GM12891 (cell line): ENCODE measurements at places on chromosomes 13 and 19.

DNA sequence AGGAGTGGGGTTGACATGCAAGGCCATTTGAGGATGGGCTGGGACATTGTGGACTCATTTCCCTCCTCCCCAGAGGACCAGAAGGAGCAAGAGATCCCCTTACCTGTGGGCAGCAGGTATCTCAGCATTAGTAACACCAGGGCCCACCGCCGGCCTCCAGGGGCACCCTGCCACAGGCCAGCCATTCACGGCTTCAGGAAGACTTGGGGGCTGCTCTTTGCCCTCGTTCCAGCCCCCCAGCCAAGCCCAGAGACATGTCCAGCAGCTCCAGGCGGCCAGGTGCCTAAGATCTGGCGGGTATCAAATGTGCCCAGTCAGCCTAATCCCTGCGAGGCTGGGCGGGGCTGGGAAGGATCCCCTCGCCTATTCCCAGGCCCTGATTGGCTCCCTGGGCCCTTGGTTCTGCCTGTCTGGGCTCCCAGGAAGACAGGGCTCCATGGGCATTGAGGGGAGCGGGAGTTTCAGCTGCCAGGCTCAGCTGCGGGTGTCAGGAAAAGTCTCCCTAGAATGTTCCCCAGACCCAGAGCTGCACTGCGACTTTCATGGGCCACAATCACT is 21.3 kb upstream of the OR1M1 start:
- no peak for DNase-seq

DNA sequence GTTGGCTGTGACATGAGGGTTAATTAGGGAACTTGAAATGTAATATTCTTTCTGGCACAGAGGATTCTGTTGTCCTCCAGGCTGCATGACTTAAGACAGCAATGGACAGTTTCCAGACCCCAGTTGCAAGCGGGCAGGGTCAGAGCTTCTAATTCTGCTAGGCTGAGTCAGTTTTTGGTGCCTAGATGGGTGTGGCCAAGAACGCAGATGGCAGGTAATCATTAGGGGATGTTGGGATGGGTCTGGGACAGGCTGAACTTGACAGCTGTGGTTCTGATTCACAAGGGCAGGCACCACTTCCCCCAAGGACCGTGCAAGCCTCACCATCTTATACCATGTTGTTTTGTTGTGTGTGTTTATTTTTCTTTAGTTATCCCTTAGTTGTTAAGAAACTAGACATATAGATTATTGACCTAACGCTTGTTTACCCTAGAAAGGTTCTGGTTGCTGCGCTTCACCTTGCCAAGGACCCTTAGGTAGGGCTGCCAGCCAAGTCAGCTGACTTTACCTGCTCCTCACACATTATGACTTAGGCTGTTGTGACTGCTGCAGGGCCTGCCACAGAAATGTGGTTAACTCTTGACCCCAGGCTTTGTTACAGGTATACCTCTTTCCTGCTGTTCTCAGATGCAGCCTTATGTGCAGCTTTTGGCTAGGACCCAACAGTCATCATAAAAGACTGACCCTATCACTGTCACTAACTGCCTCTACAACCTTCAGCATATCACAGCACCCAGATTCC is 117.7 kb upstream of the KLF12 start:
- DNase-seq: no peak

DNA sequence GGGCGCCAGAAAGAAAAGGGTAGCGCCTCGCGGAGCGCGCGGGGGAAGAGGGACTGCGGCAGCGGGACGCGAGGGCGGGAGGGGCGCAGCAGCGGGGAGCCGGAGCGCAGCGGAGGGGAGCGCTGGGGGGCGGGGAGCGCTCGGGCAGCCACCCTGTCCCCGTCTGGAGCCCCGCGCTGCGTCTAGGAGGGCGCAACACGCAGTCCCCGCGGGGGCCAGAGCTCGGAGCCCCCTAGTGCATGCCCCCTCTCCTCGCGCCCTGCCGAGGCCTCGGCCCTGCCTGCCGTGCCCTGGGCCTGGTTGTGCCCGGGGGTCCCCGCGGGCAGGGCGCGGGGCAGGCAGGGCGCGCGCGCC is 37.9 kb downstream of the SOX1 start:
- DNase-seq: no peak

DNA sequence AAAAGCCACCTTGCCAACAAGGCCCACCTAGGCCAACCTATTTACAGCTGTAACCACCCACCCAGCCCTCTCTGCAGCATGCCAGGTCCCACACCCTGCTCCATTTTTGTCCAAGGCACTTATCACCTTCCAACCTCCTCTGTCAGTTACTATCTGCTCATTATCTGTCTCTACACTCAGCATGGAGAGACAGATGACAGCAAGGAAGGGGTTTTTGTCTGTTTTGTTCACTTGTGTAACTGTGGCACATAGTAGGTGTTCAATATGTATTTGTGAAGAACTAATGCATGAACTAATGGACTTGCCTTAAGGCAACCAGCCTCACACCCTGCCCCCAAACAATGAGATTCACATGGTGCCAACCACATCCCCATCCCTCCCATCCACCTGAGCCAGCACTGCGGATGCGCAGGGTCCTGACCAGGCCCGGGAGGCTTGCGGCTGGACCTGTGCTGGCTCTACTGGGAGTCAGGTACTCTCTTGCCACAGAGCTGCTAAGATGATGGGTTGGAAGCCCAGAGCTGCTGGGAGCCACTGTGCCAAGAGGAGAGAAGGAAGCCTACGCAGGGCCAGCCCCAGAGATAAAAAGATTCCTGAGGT is 17.3 kb downstream of the DEDD2 start:
- no peak for DNase-seq

- no peak for DNase-seq
Observed at GRCh38 chr13:112182251-112182650, 115.3 kb downstream of the SOX1 start.

DNA sequence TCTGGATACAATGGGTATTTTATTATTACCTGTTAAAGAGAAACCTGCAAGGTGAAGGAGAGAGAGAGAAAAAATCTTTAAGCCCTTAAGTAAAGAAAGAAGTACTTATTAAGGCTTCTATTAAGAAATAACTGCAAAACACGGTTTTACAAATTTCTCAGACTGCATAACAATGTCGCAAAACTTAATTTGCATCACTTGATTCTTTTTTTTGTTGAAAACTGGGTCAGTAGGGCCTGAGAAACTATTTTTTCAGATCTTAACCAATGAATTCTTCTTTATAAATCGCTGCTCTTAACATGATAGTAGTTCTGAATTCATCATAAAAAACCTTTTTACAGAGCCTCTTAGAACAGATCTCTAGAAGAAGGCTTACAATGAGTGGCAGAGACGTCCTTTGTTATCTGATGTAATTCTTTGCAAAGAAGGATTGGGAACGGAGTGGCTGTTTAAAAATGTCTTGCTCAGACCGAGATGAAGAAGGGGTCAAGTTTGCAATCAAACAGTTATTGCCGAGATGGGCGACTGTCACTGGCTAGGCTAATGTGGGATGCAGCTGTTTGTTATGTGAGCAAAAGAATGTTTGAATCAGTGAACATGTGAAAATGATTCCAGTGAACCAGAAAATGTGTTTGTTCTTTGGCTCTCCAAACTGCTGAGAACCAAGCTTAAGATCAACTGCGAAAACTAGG is 76.3 kb downstream of the ZNF536 start:
- DNase-seq: no peak

- DNase-seq: no peak
Observed at GRCh38 chr19:3733549-3734309, 25.5 kb downstream of the TJP3 start.

DNA sequence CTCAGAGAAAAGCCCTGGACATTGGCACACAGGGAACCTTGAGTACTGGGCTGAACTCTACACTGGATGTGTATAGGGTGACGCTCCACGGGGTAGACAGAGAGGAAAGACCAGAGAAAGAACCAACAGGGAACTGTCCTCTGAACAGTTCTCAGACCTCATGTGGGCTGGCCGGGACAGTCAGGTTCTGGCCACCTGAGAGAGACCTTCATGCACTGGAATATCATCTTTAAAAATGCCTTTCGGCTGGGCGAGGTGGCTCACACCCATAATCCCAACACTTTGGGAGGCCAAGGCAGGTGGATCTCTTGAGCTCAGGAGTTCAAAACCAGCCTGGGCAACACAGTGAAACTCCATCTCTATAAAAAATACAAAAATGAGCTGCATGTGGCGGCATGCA is 143.8 kb upstream of the GJB6 start:
- no peak for DNase-seq

DNA sequence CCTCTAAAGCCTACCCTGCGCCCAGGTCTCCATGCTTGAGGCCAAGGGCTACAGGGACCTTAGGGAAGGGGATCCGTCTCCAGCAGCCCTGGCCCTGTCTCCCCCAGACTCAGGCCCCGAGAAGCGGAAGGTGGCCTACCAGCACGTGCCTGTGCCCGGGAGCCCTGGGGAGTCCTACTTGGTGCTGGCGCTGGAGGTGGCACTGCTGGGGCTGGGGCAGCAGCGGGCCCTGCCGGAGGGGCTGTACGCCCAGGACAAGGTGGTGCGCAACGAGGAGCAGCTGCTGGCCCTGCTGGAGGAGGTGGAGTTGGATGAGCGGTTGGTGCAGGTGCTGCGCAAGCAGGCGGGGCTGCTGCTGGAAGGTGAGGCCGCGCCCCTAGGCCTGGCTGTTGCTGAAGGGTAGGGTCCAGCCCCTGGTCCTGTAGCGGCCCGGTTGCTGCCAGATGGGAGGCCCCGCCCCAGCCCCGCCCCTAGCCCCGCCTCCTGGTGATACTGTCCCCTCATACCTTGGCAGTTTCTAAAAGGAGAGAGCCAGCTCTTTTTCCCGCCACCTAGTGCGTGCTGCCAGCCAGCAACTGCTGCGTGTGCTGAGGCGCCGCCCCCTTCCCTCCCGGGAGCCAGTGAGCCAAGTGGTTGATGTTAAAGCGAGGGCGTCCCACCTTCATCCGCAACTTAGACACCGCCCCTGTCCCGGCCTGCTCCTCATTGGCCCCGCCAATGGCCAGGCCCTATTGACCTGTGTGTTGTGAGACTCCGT is 22.6 kb downstream of the ZSWIM4 start:
- DNase-seq: no peak

- DNase-seq: no peak
Observed at GRCh38 chr19:1992759-1993260, 22.7 kb downstream of the BTBD2 start.

DNA sequence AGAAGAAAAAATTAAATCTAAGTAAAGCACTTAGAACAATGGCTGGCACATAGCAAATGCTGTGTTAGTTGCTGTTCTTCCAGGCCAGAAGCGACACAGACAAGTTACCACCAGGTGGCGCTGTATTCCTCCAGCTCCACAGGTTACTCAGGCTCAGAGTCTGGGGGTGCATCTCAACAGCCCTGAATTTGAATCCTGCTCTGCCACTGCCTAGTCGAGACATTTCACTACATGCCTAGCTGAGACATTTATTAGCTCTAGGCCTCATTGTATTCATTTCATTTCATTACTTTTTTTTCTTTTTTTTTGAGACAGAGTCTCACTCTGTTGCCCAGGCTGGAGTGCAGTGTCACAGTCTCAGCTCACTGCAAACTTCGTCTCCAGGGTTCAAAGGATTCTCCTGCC is 16.4 kb upstream of the CYP2B6 start:
- DNase-seq: peak; percentile 37

DNA sequence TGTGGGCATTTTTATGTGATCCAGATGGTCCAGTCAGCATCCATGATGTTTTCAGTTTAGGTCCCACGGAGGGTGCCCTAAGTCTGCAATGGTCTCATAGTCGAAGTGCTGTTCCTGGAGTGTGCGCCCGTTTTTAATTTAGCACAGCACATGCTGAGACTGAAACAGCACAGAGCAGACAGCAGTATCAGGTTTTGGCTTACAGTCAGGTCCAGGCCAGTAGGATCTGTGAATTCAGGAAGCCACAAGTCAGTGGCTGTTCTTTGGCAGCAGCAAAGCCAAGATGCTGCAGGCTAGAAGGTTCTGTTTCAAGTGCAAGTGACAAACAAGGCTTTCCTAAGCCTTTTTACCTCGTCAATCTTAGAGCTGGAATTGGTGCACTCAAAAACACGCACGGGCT is 18.3 kb downstream of the FBXO27 start:
- DNase-seq: no peak

GRCh38 chr13:78736142-78736541 is 77.2 kb upstream of the OBI1 start:
- DNase-seq: no peak

DNA sequence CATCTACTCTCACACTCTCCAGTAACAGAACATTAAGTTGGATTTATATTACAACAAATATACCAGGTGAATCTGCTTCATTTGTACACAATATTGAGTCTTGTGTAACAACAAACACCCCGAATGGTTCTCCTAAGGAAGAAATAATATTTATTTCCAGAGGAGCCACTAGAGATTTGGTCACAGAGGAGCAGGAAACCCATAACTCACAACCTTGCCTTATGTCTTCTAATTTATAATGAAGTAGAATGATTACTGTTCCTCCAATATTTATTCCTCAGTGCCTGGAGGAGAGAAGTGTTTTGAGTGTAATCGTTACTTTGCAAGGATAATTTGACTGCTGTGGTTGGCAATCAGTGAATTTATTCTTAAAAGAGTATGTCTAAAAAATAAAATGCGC is 1243.7 kb upstream of the PCDH20 start:
- no peak for DNase-seq

- peak; percentile 54 for DNase-seq
Observed at GRCh38 chr19:6773323-6773931, 919 bp downstream of the VAV1 start.

GRCh38 chr13:23828866-23829265 is 60.3 kb downstream of the MIPEP start:
- DNase-seq: no peak

DNA sequence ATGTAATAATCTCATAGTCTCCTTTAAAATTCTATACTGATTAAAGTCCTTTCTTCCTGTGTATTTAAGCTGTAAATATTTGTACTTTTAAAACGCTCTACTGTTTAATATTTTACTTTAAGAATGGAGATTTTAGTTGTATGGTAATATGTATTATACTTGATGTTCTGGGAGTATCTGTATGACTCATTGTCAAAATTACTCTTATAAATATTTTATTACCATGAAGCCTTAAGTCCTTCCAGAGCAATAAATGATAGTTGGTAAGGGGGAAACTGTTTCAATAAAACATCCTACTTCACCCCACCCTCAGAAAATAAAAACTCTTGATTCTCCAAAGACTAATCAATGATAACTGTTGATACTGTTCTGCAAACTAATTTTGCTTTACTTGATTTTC is 6.4 kb downstream of the PCDH9 start:
- no peak for DNase-seq

DNA sequence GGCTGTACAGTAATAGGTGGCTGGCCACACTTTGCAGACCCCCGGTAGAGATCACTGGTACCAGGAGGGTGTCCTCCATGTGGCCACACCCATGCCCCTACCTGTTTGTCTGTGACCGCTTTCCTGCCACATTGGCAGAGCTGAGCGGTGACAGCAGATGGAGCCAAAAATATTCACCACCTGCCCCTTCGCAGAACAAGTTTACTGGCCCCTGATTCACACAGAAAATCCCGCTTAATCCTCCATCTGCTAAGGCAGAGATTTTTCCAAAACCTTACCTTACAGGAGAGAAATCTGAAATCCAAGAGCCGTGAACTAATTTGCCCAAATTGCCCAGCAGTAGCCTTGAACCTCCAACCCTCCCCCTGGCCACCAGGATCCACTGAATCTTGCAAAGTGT is 52.1 kb downstream of the MYO9B start:
- DNase-seq: no peak

- no peak for DNase-seq
Observed at GRCh38 chr19:6873708-6874431, 13.5 kb upstream of the ADGRE1 start.

GRCh38 chr13:111559612-111560403 is 239.4 kb downstream of the TEX29 start:
- no peak for DNase-seq
